Osteoblast (primary cell): ENCODE measurements at places on chromosomes 16 and 17. TPM values are rescaled to one million over a fixed set of nuclear protein-coding genes. Genes with fewer than 3 reads are reported as not detected.

DNA sequence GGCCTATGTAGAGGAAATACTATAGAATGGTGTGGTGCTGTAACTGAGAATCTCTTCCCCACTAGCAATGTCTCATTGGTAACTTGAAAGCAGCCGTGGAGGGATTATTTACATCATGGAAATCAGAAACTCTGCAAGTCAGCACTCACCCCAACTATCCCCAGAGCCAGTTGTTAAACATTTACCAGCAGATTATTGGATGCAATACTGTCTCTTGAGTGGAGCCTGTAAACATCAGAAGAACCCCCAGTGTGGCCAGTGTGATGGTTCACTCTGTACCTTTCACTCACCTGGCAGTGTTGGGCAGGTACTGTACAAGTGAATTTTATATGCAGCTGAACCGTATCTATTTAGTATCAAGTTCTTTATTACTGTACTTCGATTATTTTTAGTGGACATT is 299.8 kb upstream of the SALL1 start:
- DNase-seq = no peak

DNA sequence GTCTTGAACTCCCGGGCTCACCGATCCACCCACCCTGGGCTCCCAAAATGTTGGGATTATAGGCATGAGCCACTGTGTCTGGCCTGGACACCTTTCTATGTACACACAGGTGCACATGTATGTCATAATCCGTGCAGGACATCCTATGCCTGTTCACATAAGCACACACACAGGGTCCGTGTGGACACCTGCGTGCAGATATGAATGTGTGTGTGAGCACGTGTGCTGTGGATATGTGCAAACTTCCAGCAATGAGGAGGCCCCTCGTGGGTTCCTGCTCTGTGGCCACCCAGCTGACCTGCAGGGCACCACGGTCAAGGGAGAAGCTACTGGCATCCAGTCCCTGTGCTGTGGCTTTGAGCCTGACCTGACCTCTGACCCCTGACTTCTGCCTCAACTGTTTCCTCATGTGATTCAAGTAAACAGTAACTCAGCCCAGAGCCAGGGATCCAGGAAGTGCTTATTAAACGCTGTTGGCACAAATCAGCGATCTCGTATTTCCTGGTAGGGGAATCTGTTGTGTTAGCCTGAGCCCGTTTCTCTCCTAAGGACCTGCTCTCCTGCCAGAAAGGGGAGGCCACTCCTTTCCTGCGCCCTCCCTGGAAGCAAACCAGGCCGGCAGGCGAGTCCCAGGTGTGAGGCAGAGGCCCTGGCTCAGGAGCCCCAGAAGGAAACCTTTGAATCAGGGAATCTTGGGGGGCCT is 6.5 kb downstream of the CPNE7 start:
- peak; percentile 98 for DNase-seq

- no peak for DNase-seq
These were observed 19.5 kb upstream of the KCNJ12 start for GRCh38 chr17:21356537-21357127.

DNA sequence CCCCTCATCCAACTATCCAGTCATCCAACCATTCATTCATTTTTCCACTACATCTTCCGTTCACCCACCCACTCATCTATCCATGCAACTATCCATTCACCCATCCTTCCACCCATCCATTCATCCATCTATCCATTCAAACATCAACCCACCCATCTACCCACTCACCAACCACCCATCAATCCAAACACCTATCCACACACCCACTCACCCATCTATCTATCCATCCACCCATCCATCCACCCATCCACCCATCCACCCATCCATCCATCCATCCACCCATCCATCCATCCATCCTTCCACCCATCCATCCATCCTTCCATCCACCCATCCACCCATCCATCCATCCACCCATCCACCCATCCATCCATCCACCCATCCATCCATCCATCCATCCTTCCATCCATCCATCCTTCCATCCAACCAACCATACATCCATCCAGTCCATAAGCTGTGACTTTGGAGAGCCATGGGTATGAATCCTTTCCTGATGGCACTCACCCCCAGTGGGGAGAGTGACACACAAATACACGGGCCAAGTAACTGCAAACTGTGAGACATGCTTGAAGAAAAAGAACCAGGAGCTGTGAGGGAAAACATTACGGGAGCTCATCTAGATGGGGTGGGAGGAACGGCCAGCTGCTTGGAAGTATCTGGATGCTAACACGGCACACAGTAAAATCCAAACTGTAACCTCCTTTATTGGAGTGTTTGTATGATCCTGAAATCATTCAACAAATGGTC is 100.0 kb upstream of the TNRC6C start:
- peak; percentile 30 for DNase-seq

DNA sequence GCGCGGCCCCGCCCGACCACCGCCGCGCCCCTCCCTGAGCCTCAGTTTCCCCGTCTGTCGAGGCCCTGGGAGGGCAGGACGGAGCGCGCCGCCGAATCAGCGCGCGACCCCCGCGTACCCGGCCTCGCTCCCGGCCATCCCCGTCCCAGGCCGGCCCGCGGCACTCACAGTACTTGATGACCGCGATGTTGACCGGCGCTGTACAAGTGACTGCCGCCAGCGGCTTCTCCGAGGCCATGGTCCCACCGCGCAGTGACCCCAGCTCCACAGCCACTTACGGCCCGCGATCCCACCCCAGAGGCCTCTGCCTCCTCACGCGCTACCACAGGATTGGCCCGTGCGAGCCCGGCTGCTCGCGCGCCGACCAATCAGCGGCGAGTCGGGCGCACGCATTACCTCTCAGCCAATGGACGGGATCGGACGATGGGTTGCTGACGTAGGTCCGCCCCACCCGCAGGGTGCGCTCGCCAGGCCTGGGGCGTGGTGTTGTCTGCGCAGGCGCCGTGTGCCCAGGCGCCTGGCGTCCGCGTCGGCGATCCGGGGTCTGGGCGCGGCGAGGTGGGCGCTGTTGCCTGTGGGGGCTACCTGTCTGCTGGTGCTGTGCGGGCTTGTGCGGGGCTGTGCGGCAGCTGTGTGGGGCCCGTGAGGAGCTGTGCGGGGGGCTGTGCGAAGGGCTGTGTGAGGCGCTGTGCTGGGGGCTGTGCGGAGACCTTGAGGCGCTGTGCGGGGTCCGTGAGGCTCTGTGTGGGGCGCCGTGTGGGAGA is at the start of gene MVD:
Gene MVD, minus strand, starts transcription at position 249 of the 764 bp plus-strand sequence. Its CDS starts 11 bp downstream, at position 238.
- peak; percentile 100 for DNase-seq

- DNase-seq = no peak
These were observed 98.7 kb upstream of the CCL2 start for GRCh38 chr17:34156401-34156740.

DNA sequence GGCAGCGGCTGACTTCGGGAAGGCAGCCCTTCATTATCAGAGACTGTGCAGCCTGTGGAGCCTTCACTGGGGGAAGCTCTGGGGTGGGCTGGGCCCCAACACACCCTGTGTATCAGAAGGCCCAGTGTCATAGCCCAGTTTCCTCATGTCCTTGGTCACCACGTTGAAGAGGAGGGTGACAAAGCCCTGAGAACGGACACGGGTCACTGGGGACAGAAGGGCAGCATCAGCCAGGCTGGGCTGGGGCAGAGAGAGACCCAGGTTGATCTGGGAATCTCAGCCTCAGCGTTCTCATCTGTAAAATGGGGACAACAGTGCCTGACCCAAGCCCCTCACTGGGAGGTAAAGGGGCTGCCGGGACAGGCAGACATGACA is 19.3 kb downstream of the B9D1 start:
- DNase-seq = peak; percentile 72

DNA sequence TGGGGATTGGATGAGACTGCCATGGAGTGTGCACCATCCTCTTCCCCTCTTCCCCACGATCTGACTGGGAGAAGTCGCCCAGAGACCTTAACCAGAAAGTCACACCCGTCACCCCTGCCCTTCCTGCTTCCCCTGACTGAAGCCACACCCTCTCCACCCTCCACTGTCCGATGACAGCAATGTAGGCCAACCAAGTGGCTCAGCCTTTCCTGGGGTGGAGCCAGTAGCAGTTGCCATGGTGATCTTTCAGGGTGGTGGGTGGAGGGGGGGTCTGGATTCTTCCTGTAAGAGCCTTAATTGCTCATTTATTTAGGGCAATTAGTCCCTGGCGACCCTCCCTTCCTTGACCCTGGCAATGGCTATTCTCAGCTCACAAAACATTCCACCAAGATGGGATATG is 37.5 kb upstream of the PHB1 start:
- peak; percentile 59 for DNase-seq

GRCh38 chr16:31427441-31428278 is 500 bp downstream of the COX6A2 start:
- DNase-seq = peak; percentile 94

DNA sequence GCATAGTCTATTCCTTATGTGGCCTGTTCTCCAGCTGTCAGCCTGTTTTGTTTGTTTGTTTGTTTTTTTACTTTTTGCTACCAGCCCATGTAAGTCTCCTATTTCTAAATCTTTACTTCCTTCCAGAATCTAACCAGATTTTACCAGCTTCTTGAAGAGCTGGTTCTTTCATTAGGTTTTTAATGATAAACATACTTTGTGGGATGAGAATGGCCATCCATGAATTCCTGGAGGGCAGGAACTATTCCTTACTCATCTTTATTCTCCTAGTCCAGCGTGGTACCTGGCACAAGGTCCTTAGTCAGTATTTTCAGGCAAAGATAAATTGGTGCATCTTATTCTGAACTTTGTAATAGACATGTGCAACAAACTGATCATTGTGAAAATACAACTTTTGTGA is 17.3 kb downstream of the RSPRY1 start:
- no peak for DNase-seq

DNA sequence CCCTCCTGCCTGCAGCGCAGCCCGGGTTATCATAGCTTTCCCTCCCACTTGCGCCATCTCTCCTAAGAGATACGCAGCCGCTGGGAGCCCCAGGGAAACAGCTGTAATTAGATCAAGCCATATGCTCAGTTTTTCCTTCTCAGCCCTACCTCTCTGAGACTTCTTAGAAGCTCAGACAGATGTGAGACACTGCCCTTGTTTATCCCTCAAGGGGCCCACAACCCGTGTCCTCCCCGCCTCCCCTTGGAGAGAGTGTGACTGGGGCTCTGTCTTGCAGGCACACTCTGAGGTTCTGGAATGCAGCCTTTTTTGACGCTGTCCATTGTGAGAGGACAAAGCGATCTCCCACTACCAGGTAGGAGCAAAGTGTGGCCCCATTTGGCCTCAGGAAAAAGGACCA is 31.2 kb downstream of the CIBAR2 start:
- DNase-seq = peak; percentile 72

- peak; percentile 35 for DNase-seq
These were observed 2.3 kb upstream of the PPP1R9B start for GRCh38 chr17:50152736-50153135.

DNA sequence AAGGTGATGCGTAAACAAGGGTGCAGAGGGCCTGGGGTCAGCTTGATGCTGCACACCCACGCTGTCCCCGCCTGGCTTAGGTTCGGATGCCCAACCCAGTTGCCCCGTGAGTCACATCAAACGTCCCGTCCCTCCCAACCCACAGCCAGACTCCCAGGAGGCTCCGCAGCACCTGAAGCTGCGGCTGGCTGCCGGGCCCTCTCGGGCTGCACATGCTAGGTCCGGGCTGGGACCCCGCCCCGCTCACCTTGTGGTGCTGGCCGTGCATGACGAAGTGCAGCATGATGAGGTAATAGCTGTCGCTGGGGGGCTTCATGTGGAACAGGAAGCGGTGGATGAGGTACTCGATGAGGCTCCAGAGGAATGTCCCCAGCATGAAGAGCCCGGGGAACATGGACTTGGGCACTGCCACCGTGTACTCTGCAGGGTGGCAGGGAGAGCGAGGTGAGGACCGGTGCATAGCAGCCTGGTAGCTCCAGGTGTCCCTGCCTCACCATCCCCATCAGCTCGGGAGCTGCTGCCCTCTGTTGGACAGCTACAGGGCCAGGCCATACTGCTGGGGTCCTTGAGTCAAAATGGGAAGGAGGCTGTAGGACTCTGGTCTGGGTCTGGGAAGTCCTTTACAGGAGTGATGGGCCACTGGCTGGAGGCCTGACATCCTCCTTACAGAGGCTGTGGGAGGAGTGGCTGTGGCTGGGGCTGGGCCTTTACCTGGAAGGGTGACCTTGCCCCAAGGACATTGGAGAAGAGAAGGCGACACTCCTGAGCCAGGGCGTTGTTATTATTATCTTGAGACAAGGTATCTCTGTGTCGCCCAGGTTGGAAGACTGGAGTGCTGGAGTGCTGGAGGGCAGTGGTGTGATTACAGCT is 18.3 kb upstream of the MLKL start:
- DNase-seq = no peak

GRCh38 chr17:901191-901950 is 78.2 kb downstream of the NXN start:
- peak; percentile 90 for DNase-seq

GRCh38 chr17:82808006-82808405 is 31.8 kb downstream of the ZNF750 start:
- DNase-seq = peak; percentile 74

- no peak for DNase-seq
These were observed 95.0 kb upstream of the RCVRN start for GRCh38 chr17:9999919-10000695.

DNA sequence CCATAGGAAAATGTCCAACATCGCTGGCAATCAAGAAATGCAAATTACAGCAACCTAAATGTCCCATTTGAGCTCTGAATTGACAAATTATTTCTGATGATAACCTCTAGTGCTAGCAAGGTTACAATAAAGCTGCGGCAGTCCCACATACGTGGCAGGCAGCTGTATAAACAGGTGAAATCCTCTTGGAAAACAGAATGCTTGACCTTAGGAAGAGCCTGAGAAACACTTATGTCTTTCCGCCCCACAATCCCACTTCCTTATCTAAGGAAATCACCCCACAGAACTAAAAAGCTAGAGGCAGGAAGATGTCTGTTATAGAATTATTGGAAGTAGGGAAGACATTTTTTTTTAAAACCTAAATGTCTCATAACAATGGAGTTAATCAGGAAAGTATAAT is 154.3 kb downstream of the KATNIP start:
- no peak for DNase-seq

GRCh38 chr16:68481636-68482035 is 33.3 kb upstream of the SMPD3 start:
- DNase-seq = no peak

- peak; percentile 34 for DNase-seq
These were observed 29.5 kb upstream of the DNAI2 start for GRCh38 chr17:74244548-74244947.

GRCh38 chr16:9787717-9788116 is 394.5 kb downstream of the GRIN2A start:
- DNase-seq = no peak

POLG2 gene
- 7.2 and 7.7 TPM in 2 replicates for total RNA-seq

RNF227 gene
- total RNA-seq = 2.4 and 3.6 TPM in 2 replicates

TP53TG3F gene
- not detected in 2 replicates for total RNA-seq

PHOSPHO1 gene
- 0.29 and 0.36 TPM in 2 replicates for total RNA-seq

TMEM238L gene
- total RNA-seq = not detected in 2 replicates

SRP68 gene
- 22.7 and 25.3 TPM in 2 replicates for total RNA-seq

NOS2 gene
- total RNA-seq = not detected in 2 replicates

SLC52A1 gene
- total RNA-seq = not detected in 2 replicates

CA5A gene
- total RNA-seq = not detected in 2 replicates

CHRNE gene
- total RNA-seq = 1.4 and 1.8 TPM in 2 replicates

ABCC3 gene
- 12.4 and 28.6 TPM in 2 replicates for total RNA-seq

MFAP4 gene
- 3.6 and 3.8 TPM in 2 replicates for total RNA-seq
